Bronchus fibroblast of lung (primary cell): ENCODE measurements at places on chromosomes 6 and 20. TPM values are rescaled to one million over a fixed set of nuclear protein-coding genes. Genes with fewer than 3 reads are reported as not detected.

BCAS1 gene
- total RNA-seq: not detected in 2 replicates

CST5 gene
- total RNA-seq: not detected in 2 replicates

SLC16A10 gene
- under 0.01 TPM in 2 replicates for total RNA-seq

DCDC2 gene
- not detected in 2 replicates for total RNA-seq

SLC22A16 gene
- total RNA-seq: 0.15 and 0.17 TPM in 2 replicates

PCED1A gene
- 13.8 and 21.7 TPM in 2 replicates for total RNA-seq

SLPI gene
- total RNA-seq: not detected in 2 replicates

SOX4 gene
- total RNA-seq: 5.1 and 5.9 TPM in 2 replicates

C20orf141 gene
- not detected in 2 replicates for total RNA-seq

EPB41L1 gene
- total RNA-seq: 7.9 and 11.1 TPM in 2 replicates

MAPK13 gene
- 7.6 and 12.0 TPM in 2 replicates for total RNA-seq

SASH1 gene
- 11.8 and 12.3 TPM in 2 replicates for total RNA-seq
